ENCODE measurements at places on chromosomes 11 and 22. TPM values are rescaled to one million over a fixed set of nuclear protein-coding genes. Genes with fewer than 3 reads are reported as not detected.

TXNRD2 gene
- 39.9 TPM for total RNA-seq

DNA sequence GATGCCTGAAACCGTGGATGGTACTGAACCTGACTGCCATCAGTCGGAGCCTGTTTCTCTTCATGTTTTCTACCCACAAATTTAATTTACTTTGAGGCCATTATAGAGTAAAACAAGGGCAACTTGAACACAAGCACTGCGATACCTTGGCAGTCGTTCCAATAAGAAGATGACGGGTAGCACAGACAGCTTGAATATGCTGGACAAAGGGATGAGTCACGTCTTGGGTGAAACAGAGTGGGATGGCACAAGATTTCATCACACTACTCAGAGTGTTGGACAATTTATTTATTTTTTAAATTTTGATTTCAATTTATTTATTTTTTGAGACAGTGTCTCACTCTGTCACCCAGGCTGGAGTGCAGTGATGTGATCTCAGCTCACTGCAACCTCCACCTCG lies 5.7 kb downstream of the DIXDC1 start:
- H3K27me3 ChIP-seq = no peaks in the 10 kb centered on the region
- H3K36me3 ChIP-seq = no peaks in the 10 kb centered on the region
- H3K4me1 ChIP-seq = peaks cover 66% of the 10 kb centered on the region
- H3K4me3 ChIP-seq = no peak overlapping the region

GRCh38 chr11:1706634-1707400 lies 9.8 kb downstream of the KRTAP5-6 start:
- no peak overlapping the region for H3K27ac ChIP-seq
- no peaks in the 10 kb centered on the region for H3K36me3 ChIP-seq
- H3K27me3 ChIP-seq = peaks cover 22% of the 10 kb centered on the region
- peak; percentile 29 for DNase-seq
- no peak overlapping the region for H3K4me3 ChIP-seq

DNA sequence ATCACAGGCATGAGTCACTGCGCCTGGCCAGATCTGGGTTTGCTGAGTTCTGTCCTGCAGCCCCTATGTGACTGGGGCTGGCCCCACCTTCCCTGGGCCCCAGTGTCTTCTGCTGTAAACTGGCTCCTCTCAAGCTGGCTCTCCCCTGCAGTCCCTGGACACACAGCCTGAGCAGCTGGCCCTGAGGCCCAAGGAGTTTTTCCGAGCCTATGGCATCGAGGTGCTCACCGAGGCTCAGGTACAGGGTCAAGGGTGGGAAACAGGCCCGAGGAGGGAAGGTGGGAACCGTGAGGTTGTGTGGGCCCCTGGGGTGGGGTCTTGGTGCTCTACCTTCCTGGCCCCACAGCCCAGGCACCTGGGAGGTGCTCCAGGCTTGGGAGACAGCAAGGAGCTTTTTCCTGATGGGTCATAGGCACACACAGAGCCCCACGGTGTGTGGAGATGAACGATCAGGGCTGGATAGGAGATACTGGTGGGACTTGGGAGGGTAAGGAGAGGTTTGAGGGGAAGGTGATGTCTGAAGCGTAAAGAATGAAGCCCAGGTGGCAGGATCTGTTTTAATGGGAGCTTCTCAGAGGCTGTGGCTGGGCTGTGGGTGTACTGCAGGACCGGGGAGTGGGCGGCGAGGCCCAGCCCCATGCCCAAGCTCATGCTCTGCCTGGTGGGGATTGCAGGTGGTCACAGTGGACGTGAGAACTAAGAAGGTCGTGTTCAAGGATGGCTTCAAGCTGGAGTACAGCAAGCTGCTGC lies 6.4 kb upstream of the LZTR1 start:
- H3K4me3 ChIP-seq = no peak overlapping the region
- DNase-seq = no peak
- H3K27ac ChIP-seq = no peak overlapping the region
- H3K4me1 ChIP-seq = no peaks in the 10 kb centered on the region
- no peaks in the 10 kb centered on the region for H3K27me3 ChIP-seq

DNA sequence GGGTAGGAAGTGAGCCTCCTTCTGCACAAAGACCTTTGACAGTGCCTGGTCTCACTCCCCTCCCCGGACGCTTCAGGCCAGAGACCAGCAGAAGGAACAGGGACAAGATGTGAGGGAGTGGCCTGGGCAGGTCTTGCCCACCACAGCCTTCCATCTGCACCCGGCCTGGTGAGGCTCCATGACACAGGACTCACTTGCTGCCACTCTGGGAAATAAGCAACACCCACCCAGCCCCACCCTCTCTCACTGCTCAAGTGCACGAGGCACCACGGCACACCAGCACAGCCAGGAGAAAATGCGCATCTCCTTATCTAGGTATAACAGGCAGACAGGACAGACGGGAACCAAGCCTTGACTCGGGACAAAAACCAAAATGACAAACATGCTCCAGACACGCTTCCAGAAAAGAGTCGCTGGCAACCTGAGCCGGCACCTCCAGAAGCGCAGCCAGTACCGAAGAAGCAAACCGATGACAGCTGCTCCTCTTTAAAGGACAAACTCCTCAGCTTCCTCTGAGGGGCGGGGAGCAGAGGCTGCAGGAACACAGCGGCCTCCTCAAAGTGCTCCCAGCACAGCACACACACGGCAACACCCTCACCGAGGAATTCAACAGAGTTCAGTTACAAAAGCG lies 41.7 kb downstream of the BRD1 start:
- H3K36me3 ChIP-seq = peaks cover 67% of the 10 kb centered on the region
- H3K27me3 ChIP-seq = no peaks in the 10 kb centered on the region
- peaks cover 11% of the 10 kb centered on the region for H3K4me1 ChIP-seq
- no peak overlapping the region for H3K4me3 ChIP-seq
- no peak overlapping the region for H3K27ac ChIP-seq

- H3K27ac ChIP-seq = no peak overlapping the region
- H3K4me1 ChIP-seq = no peaks in the 10 kb centered on the region
- H3K4me3 ChIP-seq = no peak overlapping the region
- H3K27me3 ChIP-seq = no peaks in the 10 kb centered on the region
- DNase-seq = no peak
These were observed 77.1 kb downstream of the DHCR7 start for GRCh38 chr11:71370895-71371673.

DNA sequence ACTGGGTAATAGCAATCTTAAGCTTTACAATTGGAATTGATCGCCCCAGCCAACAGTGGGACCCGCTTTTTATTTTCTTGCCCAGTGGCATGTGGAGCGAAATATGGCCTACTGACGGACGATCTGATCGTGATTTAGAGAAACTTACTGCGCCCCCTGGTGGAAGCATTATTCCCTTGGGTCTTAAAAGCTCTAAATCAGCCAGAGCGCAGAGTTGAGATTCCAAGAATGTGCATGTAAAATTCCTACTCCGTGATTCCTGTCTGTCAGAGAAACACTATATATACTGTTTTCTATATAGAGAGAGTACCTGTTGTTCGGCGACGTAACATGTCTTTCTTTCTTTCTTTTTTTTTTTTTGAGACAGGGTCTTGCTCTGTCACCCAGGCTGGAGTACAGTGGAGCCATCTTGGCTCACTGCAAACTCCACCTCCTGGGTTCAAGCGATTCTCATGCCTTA lies 3.7 kb upstream of the DPF2 start:
- H3K27me3 ChIP-seq = no peaks in the 10 kb centered on the region
- DNase-seq = peak; percentile 94
- H3K4me1 ChIP-seq = peaks cover 14% of the 10 kb centered on the region
- H3K36me3 ChIP-seq = peaks cover 12% of the 10 kb centered on the region
- H3K4me3 ChIP-seq = no peak overlapping the region

- no peak overlapping the region for H3K27ac ChIP-seq
- no peaks in the 10 kb centered on the region for H3K27me3 ChIP-seq
- H3K4me3 ChIP-seq = no peak overlapping the region
- no peaks in the 10 kb centered on the region for H3K4me1 ChIP-seq
- DNase-seq = no peak
These were observed 28.2 kb upstream of the P4HA3 start for GRCh38 chr11:74339619-74340018.

DNA sequence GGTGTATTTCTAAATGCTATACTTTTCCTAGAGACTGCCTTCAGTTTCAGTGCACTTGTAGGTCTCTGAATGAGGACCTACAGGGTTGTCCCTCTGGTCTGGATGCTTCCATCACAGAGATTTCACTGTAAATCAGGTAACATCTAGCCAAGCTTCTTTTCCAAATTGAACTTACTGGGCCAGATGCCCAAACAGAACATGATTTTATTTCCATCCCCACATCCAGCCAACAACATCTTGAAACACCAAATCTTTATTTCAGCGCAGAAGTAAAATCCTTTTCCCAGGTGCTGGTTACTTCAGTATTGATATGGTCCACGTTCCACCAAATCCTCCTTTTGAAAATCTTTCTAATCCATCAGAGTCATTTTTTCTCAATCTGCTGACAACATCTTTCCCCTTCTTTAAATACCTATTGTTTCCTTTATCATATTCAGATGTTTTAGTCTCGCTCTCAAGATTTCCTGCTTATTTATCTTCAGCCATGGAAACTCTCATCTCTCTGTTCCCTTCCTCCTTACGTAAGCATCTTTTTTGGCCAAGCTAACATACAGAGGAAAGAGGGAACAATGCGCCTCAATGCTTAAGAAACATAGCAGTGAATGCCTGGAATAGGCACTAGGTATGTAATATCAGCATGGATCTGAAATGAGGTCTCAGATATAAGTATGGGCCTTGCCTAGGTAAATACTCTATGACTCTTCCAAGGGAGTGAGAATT lies 201.2 kb upstream of the MTNR1B start:
- H3K27me3 ChIP-seq = no peaks in the 10 kb centered on the region
- no peak overlapping the region for H3K27ac ChIP-seq
- no peaks in the 10 kb centered on the region for H3K36me3 ChIP-seq
- no peaks in the 10 kb centered on the region for H3K4me1 ChIP-seq
- no peak for DNase-seq

GRCh38 chr11:1667906-1668305 lies 29.1 kb upstream of the KRTAP5-6 start:
- H3K4me1 ChIP-seq = no peaks in the 10 kb centered on the region
- no peak overlapping the region for H3K4me3 ChIP-seq
- H3K36me3 ChIP-seq = no peaks in the 10 kb centered on the region
- peaks cover 54% of the 10 kb centered on the region for H3K27me3 ChIP-seq
- no peak overlapping the region for H3K27ac ChIP-seq
- DNase-seq = no peak

CDC42BPG gene
- total RNA-seq = 3.7 TPM

- no peaks in the 10 kb centered on the region for H3K4me1 ChIP-seq
- H3K27me3 ChIP-seq = peaks cover 45% of the 10 kb centered on the region
- peaks cover 4% of the 10 kb centered on the region for H3K36me3 ChIP-seq
These were observed 157.8 kb downstream of the CACNA1I start for GRCh38 chr22:39728236-39728860.

DNA sequence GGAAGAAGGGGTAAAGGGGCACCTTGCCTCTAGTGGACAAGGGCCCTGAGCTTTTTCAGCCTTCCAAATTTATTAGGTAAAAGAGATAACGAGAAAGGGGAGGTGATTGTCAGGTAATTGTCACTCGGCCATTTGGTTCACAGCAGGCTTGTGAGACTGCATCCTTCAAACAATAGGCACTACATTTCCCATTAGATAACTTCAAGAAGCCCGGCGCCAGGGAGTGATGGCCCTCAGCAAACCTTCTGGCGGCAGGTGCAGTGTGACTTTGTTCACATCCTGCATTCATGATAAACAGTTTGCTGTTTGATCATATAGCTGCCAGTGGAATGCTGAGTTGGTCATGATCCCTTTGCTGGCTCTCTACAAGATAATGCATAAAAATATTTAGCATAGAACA lies 185.1 kb downstream of the CWF19L2 start:
- no peaks in the 10 kb centered on the region for H3K4me1 ChIP-seq
- H3K27ac ChIP-seq = no peak overlapping the region
- DNase-seq = no peak
- H3K36me3 ChIP-seq = no peaks in the 10 kb centered on the region
- no peak overlapping the region for H3K4me3 ChIP-seq
